ENCODE measurements at places on chromosomes 13 and 19.
A peak's percentile ranks its signal among the peaks of the same experiment; 100 is the strongest.

GRCh38 chr13:40812102-40812501, 22.7 kb downstream of the SLC25A15 start:
- no peak for DNase-seq

GRCh38 chr19:18591735-18592385, 3.3 kb downstream of the REX1BD start:
- no peak for DNase-seq

DNA sequence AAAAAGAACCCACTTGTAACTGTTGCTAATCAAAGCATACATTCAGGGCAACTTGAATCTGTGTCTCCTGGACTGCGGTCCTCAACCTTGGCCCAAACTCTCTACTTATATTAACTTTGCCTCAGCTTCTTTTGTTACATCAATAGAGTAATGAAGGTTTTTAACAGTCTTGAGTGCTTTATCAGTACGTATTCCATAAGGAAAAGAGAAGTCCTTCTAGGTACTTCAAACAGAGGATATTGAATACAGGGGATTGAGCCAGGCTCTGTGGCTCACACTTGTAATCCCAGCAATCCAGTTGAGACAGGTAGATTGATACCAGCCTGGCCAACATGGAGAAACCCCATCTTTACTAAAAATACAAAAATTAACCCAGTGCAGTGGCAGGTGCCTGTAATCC, 1.2 kb upstream of the EPS15L1 start:
- DNase-seq = no peak

- peak; percentile 70 for DNase-seq
Measured at GRCh38 chr19:41352609-41353465, 885 bp downstream of the TGFB1 start.

DNA sequence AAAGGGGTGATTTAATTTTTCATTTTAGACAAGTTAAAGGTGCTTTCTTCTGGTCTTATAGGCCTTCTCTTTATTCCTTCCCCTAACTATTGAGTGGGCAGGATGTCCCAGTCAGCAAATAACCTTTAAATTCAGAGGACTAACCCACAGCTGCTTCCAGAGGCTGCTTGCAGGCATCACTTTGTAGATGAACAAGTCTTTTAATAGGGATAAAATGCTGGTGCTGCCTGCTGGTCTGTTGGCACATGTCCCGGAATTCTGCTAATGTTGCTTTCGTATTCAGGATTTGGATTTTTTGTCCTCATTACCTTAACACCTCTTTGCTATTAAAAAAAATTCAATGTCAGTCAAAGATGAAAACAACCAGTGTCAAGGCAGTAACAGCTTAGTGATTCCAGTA, 132.7 kb upstream of the KL start:
- no peak for DNase-seq

GRCh38 chr13:20178156-20178555, 14.6 kb downstream of the GJB2 start:
- DNase-seq = no peak

GRCh38 chr19:32427536-32427935, 22.0 kb downstream of the DPY19L3 start:
- no peak for DNase-seq

DNA sequence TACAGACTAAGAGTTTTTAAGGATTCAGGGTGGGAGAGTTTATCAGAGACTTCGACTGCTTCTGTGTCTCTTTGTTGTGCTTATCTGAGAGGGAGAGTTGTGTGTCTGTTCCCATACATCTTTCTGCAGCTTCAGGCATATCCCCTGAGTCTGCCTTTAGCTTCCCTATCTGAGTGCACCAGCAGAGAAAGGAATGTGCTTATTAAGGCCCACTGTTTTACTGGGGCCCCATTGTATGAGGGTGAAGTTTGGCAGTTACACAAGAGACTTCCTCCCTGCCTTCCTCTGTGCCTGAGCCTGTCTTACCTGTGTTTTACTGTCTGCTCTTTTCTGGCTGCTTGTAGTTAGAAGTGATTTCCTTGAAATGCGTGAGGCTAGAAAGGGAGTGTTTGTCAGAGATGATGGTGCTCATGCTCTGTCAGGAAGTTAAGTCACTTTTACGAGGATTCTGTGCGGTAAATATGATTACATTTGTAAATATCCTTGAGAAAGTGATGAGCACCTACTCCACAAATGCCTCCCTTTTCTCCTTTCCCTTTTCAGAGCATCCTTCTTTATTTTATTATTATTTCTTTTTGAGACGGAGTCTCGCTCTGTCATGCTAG, 1228.9 kb upstream of the MIR17HG start:
- DNase-seq = no peak

GRCh38 chr13:73228546-73228945, 169.7 kb downstream of the KLF5 start:
- no peak for DNase-seq

DNA sequence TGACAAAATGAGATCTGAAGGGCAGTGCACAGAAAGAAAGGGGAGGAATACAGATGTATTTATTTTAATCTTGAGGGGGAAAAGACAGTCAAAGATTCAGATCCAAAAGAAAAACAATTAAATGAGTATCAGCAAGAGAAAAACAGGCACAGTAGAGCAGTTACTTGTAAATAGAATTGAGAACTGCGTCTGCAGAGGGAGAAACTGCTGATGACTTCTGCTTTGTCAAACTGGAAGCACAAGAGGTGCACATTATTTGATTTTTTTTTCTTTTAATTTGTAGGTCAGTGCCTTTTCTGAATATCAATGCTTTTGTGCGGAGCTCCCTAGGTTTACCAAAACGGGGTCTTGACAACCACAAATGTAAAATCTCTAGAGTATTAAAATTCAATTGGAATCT, 37.3 kb downstream of the EFNB2 start:
- no peak for DNase-seq

DNA sequence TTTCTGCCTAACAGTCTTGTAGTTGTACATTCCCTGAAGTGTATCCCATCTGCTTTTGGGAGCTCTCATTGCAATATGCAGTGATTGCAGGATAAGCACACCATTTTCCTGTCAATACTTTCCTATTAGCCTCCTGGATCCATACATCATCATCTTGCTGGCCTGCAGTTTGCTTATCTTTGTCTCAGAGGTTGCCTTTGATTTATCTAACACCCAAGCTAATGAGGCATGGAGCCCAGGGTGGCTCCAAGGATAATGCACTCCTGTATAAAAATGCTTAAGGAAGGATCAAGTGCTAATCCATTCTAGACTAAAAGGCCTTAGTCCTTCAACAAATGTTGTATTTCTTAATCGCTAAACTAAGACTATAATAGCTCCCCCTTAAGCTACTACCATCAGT, 161.6 kb upstream of the OBI1 start:
- no peak for DNase-seq

Data from T-helper 9 cell (primary cell).